ENCODE measurements at places on chromosomes 4 and X. TPM values are rescaled to one million over a fixed set of nuclear protein-coding genes. Genes with fewer than 3 reads are reported as not detected.

The PRDM8 gene
- total RNA-seq, result 14.3 TPM

DNA sequence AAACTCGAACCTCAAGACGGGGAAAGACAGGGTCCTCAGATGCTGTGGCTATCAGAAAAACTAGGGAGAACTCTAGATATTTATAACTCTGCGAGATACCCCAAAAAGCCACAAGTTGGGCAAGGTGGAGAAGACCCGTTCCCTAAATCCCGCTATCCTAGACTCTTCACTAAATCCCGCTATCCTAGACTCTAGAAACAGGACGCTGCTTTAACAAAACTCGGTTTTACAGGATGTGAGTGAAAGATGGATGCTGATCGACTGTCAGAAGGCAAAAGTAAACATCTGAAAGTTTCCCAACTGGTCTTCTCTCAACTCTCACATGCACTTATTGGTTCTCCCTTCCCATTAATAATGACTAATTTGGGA lies 270 bp downstream of the DNAAF6 start:
- no peak overlapping the region for H3K27ac ChIP-seq
- no peaks in the 10 kb centered on the region for H3K36me3 ChIP-seq
- H3K4me3 ChIP-seq, result no peak overlapping the region
- H3K4me1 ChIP-seq, result no peaks in the 10 kb centered on the region

The IL2 gene
- not detected for total RNA-seq

The NHS gene
- 10.7 TPM for total RNA-seq

The RBM47 gene
- total RNA-seq, result 18.7 TPM

The SATL1 gene
- total RNA-seq, result not detected

- H3K27me3 ChIP-seq, result no peaks in the 10 kb centered on the region
- DNase-seq, result no peak
- peaks cover 10% of the 10 kb centered on the region for H3K4me1 ChIP-seq
- H3K4me3 ChIP-seq, result no peak overlapping the region
Measured at GRCh38 chr4:148514041-148514440, 71.8 kb upstream of the NR3C2 start.

GRCh38 chr4:99634742-99635360 lies 22.8 kb downstream of the C4orf54 start:
- no peaks in the 10 kb centered on the region for H3K36me3 ChIP-seq
- H3K4me1 ChIP-seq, result no peaks in the 10 kb centered on the region
- no peak for DNase-seq
- H3K27ac ChIP-seq, result no peak overlapping the region
- no peak overlapping the region for H3K4me3 ChIP-seq

DNA sequence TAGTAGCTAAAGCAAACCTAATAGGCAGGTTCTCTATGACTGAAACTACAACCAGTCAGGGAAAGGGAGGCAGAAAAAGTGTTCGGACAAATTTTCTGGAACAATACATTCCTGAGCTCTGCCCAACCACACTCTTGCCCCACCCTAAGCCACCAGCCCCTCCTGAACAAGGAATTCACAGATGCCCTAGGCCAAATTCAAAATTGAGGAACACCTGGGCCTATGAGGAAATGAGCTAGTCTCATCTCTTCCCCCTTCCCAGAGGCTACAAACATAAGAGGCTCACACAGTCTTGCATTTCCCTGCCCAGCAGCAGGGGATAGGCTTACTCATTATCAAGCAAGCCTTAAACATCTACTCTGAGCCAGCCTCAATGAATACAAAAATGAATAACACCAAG lies 284.7 kb downstream of the ZNF674 start:
- no peak for DNase-seq
- no peaks in the 10 kb centered on the region for H3K27me3 ChIP-seq
- no peak overlapping the region for H3K4me3 ChIP-seq
- H3K4me1 ChIP-seq, result no peaks in the 10 kb centered on the region
- H3K36me3 ChIP-seq, result no peaks in the 10 kb centered on the region
- no peak overlapping the region for H3K27ac ChIP-seq

DNA sequence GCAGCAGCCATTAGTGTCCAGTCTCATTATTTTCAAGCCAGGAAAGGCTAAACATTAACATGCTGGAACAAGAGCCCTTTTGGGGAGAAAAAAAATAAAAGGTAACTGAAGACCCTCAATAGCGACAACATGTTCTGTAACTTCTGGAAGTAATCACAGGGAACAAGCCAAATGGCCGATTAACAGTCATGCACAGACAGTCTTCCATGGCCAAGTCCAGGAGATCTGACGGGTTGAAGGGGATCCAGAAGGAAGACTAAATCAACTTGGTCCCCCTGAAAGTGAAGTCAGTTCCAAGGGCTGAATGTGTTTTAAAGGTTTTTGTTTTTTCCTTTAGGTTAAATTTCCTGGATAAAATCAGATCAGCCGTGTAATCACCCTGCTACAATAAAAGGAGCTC lies 52.5 kb downstream of the LNX1 start:
- no peak overlapping the region for H3K27ac ChIP-seq
- H3K4me1 ChIP-seq, result no peaks in the 10 kb centered on the region
- no peaks in the 10 kb centered on the region for H3K36me3 ChIP-seq
- no peak overlapping the region for H3K4me3 ChIP-seq

DNA sequence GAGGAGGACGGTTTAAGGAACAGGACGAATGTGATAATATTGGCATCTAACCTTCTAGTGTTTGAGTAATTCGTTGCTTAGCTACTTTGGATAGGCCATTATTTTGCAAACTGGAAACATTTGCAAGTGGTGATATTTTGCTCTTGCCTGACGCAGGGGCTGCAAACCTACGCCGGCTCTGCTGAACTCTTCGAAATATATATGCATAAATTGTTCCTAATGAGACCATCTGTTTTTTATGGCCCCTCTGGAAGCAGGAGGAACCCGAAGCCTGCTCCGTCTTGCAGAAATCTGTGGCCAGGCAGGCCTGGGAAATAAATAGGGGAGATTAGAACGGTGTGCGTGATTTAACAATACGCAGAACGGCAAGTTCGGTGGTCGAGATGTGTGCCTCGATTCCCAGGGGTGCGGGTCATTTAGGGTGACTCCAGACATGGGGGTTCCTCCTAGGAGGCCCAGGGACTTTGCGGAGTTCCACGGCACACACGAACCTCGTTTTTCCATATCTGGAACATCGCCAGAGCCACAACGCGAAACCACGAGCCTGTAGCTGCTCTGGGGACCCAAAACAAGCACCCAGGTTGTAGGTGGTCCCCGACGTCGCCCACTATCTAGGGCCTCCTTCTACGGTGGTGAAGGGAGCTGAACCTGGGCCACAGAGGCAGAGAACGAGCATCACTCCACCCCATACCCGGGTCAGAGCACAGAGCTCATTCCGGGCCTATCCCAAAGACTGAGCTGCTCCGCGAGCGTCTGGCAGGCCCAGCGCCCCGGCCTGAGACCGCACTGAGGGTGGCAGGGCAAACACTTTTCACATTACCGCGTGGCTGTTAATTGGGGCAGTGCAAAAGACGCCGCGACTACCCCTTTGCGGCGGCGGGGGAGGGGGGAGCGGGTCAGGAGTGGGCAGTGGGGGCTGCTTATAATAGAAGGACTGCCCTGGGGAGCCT lies 89.7 kb downstream of the BCOR start:
- peaks cover 15% of the 10 kb centered on the region for H3K4me1 ChIP-seq
- no peak overlapping the region for H3K4me3 ChIP-seq
- peaks cover 4% of the 10 kb centered on the region for H3K27me3 ChIP-seq
- no peak overlapping the region for H3K27ac ChIP-seq
- H3K36me3 ChIP-seq, result no peaks in the 10 kb centered on the region
- no peak for DNase-seq
